Activated naive CD4-positive, alpha-beta T cell treated with anti-CD3 and anti-CD28 coated beads, Interleukin-2, amount 50 U/mL, for 16 hours (primary cell): ENCODE measurements at places on chromosomes 3 and 15.

- DNase-seq: no peak
These were observed 4.3 kb downstream of the TBC1D2B start for GRCh38 chr15:78073046-78073787.

DNA sequence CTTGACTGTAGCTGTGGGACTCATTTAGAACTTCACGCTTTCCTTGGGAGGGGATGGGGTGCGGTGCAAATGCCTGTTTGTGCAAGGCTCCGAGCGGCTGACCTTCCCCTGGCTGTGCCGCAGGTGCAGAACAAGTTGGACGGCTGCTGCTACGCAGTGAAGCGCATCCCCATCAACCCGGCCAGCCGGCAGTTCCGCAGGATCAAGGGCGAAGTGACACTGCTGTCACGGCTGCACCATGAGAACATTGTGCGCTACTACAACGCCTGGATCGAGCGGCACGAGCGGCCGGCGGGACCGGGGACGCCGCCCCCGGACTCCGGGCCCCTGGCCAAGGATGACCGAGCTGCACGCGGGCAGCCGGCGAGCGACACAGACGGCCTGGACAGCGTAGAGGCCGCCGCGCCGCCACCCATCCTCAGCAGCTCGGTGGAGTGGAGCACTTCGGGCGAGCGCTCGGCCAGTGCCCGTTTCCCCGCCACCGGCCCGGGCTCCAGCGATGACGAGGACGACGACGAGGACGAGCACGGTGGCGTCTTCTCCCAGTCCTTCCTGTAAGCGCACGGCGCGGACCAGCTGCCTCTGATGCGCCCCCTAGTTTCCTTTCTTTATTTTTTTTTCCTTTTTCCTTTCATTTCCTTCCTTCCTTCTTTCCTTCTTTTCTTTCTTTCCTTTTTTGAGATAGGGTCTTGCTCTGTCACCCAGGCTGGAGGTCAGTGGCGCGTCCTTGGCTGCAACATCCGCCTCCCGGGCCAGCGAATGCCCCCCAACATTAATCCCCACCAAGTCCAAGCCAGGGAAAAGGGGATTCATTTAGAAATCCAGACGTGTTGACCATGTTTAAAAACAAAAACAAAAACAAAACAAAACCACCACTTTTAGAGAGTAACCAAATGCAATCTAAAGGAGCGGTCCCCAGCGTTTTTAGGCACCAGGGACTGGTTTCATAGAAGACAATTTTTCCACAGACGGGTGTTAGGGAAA lies 42.7 kb downstream of the EIF2AK4 start:
- DNase-seq: no peak

DNA sequence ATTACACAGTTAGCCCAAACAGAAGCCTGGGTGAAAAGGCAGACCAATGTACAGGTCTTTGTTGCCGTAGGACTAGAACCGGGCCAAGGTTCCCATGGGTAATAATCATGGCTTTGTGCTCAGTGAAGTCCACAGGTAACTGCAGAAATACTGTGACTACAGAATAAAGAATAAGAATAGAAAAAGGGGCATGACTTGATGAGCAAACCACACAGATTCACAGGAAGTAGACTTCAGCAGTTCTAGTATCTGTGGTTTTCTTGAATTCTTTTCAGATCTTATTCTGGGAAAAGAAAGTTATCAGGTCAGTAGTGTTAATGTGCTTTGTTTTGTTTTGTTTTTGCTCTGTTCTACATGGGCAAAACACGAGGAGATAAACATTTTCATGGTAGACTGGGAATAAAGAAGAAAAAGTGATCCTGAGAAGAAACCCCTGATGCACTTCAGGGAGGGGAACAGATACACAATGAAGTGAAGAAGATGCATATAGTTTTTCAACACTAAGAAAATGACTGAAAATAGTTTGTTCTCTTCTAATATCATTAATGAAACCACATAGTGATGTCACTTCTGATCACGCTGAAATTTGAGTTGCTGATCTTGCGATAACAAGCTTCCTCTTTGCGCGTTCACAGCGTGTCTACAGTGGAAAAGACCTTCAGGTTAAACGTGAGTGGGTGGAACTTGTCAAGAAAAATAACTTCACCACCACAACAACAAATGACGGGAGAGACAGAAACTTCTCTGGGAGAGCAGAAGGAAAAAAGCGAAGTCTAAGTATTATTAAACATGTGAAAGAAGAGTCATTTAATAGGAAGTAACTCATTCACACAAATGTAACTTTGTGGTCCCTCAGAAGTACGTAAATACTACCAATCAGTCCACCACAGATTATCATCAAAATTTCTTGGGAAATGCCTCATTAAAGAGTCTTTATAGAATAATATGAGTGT lies 315.8 kb upstream of the SATB1 start:
- DNase-seq: peak; percentile 57

DNA sequence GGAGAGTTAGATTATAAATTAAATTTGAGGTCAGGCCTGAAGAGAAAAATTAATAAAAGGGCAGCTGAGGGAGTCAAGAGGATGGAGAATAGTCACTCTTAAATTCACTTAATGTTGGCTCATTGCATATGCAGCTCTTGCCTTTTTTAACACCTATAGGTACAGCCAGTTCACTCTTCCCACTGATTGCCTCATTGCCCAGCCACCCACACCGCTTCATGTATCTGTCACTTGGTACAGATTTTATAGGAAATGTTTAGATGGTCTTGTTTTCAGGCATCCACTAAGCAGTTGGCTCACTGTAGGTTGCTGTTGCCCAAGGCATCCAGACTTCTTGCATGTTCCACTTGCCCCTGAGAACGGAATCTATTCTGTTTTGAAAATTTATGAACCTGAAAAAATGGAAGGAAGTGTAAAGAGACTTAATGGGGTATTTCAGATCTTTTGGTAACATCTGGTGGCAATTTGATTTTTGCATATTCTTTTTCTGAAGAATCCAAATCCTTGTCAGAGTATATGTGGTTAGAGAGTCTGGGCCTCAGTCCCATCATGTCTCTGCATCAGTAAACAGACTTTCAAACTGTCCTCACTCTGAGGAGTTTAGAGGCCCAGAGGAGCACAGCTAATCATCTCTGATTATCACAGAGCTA lies 151.9 kb downstream of the RBPMS2 start:
- peak; percentile 31 for DNase-seq

GRCh38 chr3:111676211-111677006 lies 81.3 kb upstream of the ZBED2 start:
- no peak for DNase-seq
